ENCODE measurements at places on chromosomes 11 and 22.

- DNase-seq = no peak
Measured at GRCh38 chr11:116696381-116696941, 76.3 kb downstream of the BUD13 start.

DNA sequence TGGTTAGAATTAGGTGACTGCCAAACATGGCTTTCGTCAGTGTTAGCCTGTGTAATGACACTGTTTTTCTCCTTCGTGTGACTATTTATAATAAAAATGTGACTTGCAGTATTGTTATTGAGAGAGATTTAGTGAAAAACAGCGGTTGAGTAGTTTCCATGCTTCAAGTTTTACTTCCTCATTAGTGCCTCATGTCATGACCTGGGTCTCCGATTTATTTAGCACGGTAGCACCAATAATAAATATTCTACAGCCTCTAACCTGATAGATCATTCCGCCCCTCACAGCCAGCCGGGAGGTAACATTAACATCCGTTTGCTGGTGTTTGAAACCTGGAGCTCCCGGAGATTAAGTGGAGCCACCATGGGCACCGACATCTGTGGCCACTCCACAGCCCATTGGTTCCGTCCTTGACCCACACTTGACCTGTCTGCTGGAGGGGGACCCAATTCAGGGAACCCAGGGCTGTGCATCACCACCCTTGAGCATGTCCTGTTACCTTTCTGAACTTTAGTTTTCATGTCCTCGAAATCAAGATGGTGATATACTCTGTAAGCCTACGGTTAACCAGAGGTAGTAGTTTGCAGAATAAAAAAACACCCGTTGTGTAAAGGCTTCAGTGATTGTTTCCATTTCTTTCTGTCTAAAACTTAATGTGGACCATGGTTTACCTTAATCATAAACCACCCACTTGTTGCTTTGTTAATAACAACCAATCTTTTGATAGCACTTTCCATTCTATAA, 104.1 kb downstream of the ATXN10 start:
- DNase-seq = no peak

GRCh38 chr11:117495357-117495756, 167.7 kb downstream of the CEP164 start:
- DNase-seq = no peak

- DNase-seq = no peak
Measured at GRCh38 chr11:69566001-69566400, 75.0 kb upstream of the CCND1 start.

DNA sequence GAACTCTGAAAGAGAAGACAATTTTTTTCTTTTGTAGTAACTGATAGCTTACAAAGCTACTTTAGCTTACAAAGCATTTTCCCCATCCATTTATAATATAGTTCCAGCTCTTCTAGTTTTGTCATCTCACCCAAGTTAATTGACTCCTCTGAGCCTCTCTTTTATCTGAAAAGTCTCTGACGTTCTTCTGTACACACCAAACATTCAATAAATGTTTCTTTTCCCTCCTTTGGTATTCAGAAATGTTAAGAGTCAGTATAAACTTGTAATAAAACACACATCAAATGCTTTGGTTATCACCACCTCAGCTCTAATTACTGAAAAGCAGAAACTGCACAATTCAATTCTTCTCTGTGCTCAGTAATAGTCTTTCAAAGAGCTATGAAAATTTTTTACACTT, 5.9 kb downstream of the CCDC90B start:
- no peak for DNase-seq

DNA sequence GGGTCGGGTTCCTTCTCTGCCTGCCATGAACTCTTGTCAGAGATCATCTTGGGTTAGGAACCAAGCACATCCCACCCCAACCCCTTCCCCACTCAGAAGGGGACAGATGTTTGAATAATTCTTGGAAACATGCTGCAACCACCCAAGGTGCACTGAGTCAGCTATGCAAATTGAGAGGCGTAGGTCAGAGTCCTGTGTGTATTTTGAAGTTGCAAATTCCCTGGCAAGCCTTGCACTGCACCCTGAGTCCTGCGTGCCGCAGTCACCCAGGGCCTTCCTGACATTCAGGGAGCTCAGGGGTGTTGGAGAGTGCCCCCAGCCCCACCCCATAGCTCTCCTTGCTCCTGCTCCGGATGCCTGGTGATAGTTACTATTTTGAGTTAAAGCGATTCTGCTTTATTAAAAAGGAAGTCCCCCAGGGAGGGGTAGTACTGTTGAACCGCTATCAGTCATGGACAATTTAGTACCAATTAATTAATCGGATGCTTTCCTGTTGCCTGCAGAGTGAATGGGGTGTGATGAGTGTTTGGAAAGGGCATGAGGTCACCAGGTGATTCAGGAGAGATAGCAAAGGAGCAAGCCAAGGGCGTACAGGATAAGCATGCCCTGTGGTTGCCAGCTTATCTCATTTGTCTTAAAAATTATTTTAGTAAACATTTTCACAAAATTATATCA, 123.7 kb downstream of the GRIK4 start:
- no peak for DNase-seq

DNA sequence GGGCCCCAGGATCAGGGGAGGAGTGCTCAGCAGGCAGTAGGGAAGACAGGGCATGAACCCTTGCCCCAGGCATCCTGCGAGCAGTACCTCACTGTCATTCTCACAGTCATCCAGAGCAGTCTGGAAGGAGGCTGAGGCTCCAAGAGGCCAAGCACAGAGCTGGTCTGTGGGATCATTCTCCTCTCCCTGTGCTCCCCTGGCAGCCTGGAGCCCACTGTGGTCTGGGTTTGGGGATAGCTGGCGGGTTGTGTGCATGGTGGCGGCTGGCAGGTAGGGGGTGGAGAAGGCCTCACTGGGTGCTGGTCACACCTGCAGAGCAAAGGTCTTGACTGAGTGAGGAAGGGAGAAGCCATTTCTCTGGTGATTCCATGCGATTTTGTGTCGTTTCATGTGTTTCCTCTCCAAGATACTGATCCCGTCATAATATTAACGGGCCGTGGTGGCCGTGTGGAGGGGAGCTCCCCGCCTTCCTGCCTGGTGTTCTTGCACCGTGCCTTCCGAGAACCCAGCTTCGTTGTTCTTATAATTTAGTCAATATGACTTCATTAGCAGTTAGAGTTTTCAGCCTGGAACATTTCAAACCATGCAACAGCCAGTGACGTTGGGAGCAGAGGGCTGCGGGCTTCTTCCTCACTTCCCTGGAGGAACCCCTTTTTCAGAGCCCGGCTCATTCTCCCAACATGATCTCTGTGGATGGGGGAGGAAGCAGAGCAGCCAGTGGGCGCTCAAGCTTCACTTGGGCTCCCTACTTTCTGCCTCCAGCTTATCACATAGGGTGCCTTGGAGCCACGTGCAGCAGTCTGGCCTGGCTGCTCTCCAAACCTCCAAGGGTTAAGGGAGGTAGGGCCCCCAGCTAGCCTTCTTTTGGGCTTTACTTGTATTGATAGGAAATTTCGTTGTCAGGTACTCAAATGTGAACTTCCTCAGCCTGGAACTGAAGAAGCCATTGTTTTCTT, 20.8 kb upstream of the ADORA2A start:
- DNase-seq = no peak

GRCh38 chr11:727281-727701, 20.0 kb upstream of the TALDO1 start:
- DNase-seq = no peak

DNA sequence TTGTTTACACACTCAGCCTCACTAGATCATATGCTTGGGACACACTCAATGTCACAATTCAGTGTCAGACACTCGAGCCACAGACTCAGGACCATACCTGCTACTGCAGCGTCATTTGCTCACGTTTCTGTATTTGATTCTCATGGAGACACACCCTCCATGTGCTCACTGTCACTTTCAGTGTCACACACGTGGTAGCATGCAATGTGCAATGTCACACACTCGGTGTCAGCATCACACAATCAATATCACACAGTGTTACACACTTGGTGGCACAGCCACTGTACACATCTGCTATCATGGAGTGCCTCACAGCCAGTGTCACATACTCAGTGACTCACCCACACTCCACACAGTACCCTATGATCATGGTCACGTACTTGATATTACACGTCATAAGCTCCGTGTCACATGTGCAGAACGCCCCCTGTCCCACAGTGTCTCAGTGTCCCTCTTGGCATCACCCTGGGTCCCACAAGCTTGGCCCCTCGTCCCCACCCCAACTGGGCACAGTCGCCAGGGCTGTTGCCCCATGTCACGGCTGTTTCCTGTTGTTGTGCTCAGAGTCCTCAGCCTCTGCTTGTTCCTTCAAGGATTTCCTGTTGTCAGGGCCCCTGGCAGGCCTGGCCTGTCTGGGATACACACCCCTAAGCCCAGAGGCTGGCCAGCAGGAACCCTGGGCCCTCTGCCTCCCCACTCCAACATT, 49.6 kb downstream of the PDE2A start:
- no peak for DNase-seq

- no peak for DNase-seq
Measured at GRCh38 chr22:50169181-50169759, 1.3 kb upstream of the PANX2 start.

DNA sequence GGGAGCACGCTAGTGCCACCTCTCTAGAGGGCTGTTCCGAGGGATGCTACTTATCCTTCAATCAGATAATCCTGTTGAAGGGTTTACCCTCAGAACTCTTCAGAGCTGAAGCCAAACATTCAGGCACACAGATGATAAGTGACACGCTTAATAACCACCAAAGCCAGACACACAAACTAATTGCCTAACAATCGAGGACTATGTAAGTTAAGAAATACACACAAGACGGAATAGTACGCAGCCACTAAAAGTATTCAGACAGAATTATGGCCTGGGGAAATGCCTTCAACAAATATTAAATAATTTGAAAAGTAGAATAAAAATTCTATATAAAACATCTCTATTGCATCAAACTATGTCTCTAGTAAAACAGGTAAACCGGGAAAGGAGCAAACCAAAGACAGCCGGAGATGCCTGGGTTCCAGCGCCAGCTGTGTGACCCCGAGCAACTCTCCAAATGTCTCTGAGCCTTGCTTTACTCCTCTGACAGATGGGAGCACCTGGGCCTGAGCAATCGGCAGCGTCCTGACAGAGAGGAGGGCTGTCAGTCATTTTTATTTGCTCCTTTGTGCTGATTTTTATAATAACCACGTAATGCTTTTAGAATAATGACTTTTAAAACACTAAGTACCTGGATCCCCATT, 11.3 kb downstream of the LRFN4 start:
- DNase-seq = no peak

GRCh38 chr11:119342362-119343130, 1.9 kb upstream of the C1QTNF5 start:
- no peak for DNase-seq

- peak; percentile 41 for DNase-seq
Measured at GRCh38 chr22:19121631-19122142, 525 bp downstream of the DGCR2 start.

- DNase-seq = no peak
Measured at GRCh38 chr11:87361891-87362290, 324.2 kb downstream of the TMEM135 start.

DNA sequence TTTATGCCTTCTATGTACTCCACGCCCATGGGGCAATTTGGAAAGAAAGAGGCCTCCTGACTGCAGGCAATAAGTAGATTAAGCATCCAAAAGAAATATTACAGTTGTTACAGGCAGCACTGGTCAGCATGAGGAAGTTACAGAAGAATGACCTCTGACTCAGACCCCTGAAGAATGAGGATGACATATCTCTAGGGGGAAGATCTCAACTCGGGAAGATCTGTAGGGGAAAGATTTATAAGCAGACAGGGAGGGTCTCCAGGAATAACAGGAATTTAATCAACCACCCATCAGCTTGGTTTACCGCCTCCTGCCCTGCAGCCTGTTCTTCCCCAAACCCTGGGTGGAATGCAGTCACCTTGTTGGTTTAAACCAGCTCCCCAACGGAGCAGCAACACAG, 58.0 kb downstream of the RCN1 start:
- no peak for DNase-seq

DNA sequence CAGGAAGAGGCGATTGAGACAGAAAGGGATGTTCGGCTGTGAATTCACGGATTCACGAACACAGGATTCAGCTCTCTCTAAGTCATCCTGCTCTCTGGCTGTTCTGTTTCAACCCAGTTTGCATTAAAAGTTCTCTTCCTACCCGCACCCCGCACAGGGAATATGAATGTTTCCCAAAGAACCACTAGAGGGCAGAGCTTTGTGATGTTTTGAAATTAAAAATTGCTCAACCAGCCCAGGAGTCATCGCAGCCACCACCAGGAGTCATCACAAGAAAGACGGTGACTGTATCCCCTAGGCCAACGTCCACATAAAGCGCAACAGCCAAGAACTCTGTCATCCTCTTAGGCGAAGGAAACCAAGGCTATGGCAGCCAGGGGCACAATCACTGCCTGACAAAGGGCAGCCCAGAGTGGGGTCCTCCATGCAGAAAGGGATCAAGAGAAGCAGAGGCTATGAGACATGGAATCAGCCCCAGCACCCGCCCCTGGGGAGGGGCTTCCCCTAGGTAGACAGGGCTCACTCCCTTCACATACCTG, 122.4 kb downstream of the WT1 start:
- DNase-seq = peak; percentile 67

DNA sequence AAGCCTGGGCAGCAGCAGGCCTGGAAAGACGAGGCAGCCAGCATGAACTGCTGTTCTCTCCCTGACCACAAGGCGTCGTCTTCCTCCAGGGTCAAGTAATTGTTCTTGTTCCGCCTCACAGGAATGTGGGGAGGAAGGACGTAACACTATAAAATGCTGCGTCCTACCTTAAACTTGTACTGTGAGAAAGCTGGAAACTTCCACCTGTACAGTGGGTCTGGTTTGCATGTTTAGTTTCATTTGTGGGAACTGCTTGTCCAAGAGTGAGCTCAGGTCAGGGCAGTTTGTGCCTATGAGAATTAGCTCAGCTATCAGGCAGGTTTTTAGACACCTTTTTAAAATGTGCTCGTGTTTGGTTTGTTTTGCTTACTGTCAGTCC, 55.2 kb downstream of the PANX1 start:
- peak; percentile 49 for DNase-seq

DNA sequence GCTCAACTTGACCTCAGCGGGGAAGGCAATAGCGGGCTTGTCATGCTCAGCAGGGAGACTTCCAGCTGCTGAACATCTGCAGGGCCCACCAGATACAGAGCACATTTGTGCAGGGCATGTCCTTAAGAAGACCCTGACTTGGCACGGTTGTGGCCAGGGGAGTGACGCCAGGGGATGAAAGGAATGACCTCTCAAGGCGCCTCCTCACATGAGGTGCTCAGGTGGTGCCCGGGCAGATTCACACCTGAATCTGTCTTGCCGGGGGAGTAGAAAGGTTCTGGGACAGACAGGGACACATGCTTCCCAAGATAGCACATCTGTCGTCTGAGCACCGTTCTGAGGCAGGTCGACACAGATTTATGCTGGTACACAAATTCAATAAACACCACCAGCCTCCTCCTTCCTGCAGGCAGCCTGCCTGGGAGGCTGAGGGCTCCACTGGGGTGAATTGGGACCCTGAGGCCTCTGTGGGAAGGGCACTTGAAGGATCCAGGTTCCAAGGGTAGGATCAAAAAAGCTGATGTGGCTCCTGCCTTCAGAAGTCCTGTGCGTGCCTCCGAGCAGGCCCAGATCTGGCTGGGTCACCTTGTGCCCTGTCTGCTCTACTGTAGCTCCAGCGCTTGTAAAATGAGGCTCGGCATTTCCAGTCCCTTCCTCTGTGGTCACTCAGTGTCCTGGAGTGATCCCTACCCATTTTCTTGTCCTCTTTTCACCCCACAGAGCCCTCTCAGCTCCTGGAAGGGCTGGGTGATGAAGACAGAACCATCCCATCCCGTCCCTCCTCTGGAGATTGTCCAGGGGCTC, 49.6 kb upstream of the NECTIN1 start:
- DNase-seq = no peak
